NCI-H2029 treated with DMSO at 0.1 percent for 48 hours (cell line): ENCODE measurements at places on chromosomes 12 and 14.

DNA sequence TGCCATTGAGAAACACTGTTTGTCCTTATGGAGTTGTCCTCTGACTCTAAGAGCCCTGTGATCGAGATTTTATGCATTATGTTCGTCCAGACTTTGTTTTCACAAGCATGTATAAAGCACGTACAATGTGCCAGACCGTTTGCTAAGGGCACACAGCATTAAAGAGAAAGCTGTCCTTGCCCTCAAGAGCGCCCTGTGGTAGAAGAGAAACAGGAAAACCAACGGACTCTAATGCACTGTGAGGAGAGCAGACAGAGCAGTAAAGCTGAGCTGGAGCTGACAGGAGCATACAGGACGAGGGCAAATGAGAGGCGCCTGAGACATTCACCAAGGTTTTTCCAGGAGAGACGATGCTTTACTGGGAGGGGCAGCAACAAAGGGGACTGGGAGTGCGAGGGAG, 66.2 kb upstream of the OVCH1 start:
- no peak for DNase-seq

GRCh38 chr14:59755409-59756135, 115.0 kb downstream of the RTN1 start:
- DNase-seq = no peak

GRCh38 chr12:119938049-119938667, 50.9 kb upstream of the BICDL1 start:
- peak; percentile 36 for DNase-seq

- peak; percentile 36 for DNase-seq
Measured at GRCh38 chr14:67622675-67623074, 3.0 kb downstream of the ARG2 start.

- no peak for DNase-seq
Measured at GRCh38 chr12:117192057-117192456, 1.8 kb upstream of the FBXO21 start.

GRCh38 chr12:114700392-114701103, 16.6 kb upstream of the TBX3 start:
- no peak for DNase-seq
